ENCODE measurements at places on chromosomes 5 and 9.

DNA sequence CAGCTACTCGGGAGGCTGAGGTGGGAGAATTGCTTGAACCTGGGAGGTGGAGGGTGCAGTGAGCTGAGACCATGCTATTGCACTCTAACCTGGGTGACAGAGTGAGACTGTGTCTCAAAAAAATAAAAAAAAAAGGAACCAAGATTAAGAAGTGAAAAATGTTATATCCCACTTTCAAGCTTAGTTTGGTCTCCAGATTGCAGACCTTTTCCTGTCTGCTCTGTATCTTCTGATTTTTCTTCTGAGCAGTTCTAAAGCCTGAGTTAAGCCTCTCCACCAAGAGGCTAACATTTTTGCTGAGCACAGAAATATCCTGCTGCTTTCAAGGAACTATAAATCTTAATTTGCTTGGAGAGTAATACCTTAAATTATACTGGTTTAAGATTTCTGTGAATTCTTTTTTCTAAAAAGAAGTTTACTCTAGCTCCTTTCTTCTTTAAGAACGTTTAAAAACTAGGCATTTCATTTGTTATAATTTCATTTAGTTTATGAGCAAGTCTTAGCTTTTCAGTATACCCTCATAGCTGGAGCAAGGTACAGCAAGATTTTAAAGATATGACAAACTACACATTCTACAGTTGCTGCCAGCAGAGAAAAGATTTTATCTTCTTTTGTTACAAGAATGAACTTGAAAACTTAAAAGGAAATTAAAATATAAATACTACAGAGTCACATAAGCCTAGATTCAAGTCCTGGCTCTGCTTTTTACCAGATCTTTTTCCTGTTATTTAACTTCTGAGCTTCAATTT, 55.0 kb downstream of the GARNL3 start:
- DNase-seq: no peak

- no peak for DNase-seq
These were observed 1349.6 kb upstream of the C9orf72 start for GRCh38 chr9:28922891-28923290.

DNA sequence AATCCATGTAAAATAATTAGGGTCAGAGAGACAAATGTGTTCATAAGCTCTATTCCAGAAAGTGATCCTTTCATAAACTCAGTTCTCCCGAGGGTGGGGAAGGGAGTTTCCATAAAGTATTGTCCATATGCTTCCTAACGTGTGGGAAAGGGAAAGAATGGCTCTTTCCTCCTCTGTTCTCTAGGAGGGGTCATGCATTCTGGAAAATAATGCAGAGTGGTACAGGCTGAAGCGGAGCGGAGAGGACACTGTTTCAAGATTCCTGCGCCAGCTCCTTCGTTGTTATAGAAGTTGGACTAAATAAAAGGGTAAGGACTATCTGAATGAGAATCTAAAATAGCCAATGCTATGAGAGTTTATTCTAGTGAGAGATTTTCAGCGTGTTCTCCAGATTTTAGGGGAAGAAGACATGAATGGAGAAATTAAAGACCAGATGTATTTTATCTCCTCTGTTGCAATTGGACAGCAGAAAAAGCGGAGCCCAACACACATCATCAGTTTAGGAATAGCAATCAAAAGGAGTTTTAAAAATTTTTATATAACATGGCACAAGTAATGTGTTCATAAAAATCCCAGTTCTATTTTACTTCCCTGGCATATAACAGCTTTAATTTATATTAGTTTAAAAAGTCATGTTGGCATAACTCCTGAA, 166.9 kb upstream of the MPDZ start:
- DNase-seq: no peak

DNA sequence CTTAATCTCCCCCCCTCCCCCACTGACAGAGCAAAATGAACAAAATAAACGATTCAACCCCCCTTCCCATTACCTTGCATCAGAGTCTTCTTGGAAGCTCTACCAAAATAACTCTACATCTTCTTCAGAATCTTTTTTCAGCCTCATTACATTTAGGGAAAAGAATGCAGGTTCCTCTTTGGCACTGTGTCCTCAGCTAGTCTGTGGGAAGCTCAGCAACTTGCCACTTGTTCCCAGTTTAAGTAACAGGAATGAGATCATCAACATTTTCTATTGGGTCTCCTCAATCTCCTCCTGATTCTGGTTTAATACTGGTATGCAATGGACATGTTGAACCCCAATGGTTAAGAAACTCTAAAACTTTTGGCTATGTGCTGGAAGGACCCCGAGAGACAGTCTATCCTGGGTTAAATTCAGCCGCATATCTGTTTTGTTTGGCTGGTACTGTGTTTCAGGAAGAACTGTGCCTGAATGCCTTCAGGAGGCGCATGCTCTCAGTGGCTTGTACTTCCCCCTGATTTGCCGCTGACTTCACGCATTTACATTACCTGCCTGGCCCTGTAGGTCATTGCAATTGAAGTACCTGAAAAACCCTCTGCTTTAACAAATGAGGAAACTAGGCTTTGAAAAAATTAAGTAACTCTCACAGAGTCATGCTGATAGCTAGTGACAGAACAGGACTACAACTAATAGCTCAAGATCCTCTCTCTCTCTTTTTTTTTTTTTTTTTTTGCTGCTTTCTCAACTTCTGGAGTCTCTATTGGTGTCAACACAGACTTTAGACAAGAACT, 78.1 kb upstream of the HMHB1 start:
- DNase-seq: no peak

All from NCI-H1105 (cell line).